ENCODE measurements at places on chromosomes 7 and 10.

DNA sequence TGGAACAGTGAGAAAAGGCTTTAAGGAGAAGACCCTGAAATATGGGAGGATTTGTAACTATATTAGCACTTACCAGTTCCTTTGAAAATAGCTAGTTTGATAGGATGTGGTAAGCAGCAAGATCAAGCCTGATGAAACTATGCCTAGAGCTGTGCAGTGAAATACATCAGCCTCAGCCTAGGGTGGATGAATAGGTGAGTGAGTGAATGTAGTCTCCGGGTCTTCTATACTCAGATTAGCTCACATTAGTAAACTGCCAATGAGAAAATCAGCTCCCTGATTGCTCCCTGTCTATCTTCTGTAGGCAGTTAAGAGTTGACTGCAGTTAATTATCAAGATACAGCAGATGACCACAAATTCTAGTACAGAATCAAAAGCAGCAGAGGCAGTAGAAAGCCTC is 89.6 kb downstream of the ELAPOR2 start:
- no peak for DNase-seq

GRCh38 chr7:83879063-83879462 is 230.1 kb upstream of the SEMA3E start:
- DNase-seq = no peak

DNA sequence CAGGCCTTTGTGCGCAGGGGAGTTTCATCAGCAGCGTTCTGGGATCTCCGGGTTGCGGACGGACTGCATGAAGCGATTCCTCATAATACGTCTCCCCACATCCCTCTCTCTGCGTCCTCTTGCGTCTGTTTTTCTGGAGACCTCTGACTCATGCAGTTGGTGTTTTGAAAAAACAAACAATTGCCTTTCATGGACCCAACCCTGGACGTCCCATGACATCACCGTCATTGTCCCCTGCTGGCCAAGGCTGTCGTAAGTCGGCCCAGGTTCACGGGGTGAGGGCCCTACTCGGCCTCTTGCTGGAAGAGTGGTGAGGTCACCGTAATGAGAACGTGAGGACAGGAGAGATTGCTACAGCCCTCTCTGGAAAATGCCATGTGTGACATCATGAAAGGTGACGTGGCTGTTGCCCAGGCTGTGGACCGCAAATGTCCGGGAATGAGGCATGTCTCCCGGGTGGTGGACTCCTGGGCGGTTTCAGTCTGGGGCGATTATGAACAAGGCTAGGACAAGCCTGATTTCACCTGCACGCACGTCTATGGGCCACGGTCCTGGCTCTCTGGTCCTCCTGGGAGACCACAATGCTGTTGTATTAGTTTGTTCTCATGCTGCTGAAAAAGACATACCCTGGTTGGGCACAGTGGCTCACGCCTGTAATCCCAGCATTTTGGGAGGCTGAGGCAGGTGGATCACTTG is 9.8 kb upstream of the MAFK start:
- no peak for DNase-seq

DNA sequence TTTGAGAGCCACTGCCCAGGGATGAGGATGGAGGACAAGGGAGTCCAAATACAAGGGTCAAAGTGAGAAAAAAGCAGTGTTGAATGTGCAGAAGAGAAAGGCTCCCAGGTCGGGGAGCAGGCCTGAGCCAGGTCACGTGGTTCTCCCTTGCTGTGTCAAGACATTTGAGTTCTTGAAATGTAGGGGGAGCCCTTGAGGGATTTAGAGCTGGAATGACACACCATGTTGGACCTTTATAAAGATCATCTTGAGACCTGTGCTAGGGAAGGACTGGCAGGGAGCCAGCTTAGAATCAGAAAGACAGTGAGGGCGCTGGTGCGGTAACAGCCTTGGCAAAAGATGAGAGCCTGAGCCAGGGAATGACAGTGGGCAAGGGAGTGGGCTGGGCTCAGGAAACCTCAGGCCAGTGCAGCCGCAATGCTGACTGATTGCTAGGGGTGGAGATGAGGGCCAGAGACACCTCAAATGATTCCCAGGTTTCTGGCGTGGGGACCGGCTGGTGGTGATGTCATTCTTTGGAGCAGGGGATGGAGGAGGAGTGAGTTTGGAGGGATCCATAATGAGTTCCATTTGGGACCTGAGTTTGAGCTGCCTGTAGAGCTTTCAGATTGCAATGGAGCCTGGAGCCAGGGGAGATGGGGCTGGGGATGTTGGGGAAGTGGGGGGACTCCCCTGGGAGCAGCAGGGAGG is 120.1 kb downstream of the PTPN20 start:
- no peak for DNase-seq

DNA sequence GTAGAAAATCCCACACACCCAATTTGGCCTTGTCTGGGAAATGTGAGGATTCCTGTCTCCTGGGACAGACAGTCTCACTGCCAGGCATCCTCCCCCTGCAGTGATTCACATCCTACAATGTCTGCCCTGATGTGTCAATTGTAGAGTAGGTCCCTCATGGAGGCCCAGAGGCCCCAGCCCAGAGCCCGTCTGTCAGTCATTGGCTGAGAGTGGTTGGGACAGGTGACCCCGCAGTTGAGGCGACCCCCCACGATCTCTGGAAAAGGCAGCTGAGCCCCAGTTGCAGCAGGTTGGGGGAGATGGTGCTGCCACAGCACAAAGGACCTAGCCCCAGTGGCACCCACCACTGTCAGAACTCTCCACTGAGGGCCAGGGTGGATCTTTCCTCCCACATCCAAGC is 84.3 kb upstream of the INSIG1 start:
- no peak for DNase-seq

DNA sequence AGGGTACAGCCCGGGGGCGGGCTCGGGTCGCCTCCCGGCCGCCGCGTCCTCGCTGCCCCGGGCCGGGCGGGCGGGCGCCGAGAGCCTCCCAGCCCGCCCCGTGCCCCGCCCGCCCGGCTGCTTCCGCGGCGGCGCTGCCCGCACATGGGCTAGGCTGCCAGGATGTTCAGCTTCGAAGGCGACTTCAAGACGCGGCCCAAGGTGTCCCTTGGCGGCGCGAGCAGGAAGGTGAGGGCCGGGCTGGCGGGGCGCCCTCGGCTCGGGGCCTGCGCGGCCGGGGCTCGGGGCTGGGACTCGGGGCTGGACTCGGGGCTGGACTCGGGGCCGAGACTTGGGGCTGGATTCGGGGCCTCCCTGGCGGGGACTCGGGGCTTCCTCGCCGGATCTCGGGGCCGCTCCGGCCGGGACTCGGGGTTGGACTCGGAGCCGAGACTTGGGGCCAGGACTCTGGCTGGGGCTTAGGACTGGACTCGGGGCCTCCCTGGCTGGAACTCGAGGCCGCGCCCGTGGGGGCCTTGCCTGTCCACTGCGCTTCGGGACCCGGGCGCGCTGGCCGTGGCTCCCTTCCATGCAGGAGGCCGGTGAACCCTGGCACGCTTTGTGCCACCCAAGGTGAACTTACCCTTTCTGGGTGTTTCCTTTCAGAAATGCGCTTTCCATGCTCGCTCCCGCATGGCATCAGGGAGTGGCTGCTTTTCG is 534 bp downstream of the UBE3C start:
- DNase-seq = no peak

- no peak for DNase-seq
Measured at GRCh38 chr10:78956391-78956790, 112.4 kb upstream of the ZMIZ1 start.

Data from vagina (tissue), 2 donors.